Anterior cingulate cortex (tissue), 58 donors: ENCODE measurements at places on chromosomes 7 and 10.
A peak's percentile ranks its signal among the peaks of the same experiment; 100 is the strongest.

- DNase-seq = no peak
Measured at GRCh38 chr10:27680691-27681605, 64.7 kb downstream of the MKX start.

- no peak for DNase-seq
Measured at GRCh38 chr7:34333925-34334324, 324.1 kb upstream of the NPSR1 start.

DNA sequence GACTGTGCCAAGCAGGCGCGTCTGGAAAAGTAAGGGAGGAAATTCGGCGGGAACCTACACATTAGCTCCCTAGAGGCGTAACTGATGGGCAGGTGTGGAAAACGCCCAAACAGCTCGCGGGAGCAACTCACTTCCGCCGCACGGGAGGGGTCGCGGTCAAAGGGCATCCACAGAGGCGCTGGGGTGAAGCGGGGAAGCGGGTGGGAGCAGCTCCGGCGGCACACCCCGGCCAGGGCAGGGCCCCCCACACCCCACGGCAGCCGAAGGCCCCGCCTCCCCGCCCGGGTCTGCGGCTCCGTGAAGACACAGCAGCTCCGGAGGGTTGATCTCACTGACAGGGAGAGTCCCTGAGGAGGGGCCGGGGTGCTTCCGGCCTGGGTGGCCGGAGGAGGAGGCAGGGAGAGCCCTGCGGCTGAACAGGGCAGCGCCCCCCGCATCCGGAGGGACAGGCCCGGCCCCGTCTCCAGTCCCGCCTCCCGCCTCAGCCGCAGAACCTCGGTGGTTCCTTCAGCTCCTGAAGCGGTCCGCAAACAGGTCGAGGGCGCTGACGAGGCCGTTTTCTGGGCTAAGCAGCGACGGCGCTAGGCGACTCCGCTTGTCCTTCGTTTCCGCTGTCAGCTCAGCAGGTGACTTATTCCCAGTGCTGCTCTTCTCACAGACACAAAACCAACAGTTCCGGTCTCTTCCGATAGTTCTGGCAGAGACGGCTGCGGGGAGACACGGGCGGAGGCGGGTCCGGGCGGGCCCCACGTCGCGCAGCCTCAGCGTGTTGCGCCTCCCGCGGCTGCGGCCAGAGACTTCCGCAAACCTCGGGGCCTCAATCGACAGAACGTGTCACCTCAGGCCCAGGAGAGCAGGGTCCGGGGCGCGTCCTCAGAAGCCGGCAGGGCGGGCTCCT, 276.1 kb downstream of the DNAJB6 start:
- DNase-seq = no peak

DNA sequence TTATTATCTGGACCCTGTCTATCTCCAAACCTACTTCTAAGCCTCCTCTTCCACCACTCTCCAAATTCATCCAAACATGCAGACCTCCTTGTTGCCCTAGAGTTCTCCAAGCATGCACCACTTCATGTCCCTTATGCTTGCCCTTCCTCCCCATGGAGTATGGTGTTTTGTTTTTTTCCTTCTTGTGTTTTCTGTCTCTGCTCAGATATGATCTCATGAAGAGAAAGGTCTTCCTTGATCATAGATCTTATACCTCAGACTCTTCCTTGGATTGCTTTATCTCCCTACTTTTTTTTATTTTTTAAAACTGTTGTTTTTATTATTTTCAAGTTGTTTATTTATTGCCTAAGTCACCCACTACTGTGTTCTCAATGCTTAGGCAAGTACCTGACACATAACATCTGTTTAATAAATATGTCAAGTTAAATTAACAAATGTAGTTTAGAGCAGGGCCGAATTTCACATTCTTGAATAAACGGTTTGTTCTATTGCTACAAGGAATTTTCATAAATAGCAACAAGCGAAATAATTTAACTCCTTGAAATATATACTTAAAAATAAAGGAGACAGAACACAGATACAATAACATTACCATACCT, 84.5 kb downstream of the HGF start:
- no peak for DNase-seq

GRCh38 chr7:130365088-130365487, 15.2 kb upstream of the CPA1 start:
- DNase-seq = no peak

- no peak for DNase-seq
Measured at GRCh38 chr7:23242935-23243334, 3.6 kb upstream of the GPNMB start.

- no peak for DNase-seq
Measured at GRCh38 chr7:155371884-155372781, 74.5 kb downstream of the INSIG1 start.

DNA sequence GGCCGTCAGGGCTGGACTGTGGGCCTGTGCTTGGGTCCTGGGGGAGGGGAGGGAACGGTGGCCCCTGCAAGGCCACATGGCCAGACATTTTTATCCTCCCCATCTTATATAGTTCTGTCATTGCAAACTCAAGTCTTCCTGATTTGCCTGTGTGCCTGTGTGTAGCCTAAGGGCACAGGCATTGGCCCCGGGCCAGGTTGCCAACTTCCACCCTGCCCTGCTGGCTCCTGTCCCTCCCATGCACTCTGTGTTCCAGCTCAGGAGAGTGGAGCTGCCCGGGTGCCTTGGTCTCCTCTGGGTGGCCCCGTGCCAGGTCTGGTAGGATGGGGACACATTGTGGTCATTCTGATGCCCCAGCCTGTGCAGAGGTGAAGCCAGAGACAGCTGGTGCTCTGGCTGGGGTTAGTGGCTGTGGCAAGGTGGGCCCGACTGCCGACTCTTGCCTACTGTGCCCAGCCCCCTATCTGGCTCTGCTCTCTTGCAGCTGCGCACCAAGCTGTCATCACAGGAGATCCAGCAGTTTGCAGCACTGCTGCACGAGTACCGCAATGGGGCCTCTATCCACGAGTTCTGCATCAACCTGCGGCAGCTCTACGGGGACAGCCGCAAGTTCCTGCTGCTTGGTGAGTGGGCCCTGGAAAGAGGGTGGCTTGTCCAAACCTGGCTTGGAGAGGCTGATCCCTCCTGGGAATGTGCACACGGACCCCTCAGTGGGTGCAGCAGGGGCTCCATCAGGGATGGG, 14.8 kb downstream of the NACAD start:
- DNase-seq = no peak

- no peak for DNase-seq
Measured at GRCh38 chr10:26386781-26387180, 51.4 kb upstream of the APBB1IP start.

DNA sequence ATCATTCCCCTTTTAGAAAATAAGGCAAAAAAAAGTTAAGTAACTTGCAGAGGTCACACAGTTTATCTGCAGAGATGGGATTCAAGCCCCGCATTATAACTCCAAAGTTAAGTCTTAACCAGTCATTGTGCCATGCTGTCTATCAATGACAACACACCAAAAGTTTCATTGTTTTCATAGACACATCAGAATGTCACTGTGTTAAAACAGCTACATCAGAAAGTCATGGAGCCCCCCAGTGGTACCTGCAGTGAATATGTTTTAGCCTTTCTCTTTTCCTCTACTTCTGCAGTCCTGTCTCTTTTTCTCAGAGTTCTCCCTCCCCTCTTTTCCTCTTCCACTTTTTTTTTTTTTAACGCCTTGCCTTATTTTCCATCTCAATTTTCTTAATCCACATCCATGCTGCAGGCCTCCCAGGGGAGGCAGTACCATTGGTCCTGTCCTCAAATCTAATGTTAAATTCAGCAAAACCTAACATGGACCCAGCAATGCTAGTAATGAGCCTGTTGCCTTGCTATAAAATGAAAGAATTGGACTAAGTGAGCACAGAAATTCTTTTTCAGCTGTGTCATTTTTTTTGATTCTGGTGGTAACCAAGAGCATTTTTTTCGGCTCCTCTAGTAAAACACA, 3.8 kb upstream of the NRCAM start:
- no peak for DNase-seq

GRCh38 chr7:27179030-27179429, 4.9 kb upstream of the HOXA10 start:
- no peak for DNase-seq

DNA sequence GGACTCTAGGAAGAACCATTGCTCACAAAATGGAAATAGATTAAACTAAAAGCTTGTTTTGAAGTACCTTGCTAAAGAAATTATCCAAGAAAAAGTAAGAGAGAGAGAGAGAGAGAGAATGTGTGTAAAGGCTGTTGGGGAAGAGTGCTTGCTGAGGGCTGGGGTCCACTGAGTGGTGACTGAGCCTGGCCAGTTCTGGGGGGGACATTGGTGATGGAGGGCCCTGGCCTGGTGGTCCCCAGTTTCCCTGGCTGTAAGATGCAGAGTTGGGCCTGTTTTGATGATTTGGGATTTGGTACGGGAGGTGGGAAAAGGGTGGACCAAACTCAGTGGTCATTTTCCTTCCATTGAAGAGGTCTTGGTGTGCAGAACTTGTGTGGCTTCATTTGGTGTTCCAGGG, 880 bp downstream of the RAMP3 start:
- no peak for DNase-seq

DNA sequence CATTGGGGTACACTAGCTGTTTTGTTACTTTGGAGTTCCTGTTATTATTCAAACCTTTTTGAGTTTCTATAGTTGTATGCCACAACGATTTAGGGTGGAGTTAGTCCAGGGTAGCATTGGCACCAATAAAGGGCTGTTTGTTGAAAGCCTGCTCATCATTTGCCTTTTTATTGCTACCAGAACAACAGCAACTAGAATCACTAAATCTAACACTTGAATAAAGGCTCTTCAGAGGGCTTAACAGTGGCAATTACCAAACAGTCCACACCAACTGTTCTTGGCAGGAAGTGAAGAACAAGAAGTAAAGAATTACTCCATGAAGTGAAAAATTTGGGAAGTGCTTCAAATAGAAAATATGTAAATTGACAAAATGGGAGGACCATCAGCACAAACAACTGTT, 621.4 kb downstream of the PHTF2 start:
- no peak for DNase-seq

DNA sequence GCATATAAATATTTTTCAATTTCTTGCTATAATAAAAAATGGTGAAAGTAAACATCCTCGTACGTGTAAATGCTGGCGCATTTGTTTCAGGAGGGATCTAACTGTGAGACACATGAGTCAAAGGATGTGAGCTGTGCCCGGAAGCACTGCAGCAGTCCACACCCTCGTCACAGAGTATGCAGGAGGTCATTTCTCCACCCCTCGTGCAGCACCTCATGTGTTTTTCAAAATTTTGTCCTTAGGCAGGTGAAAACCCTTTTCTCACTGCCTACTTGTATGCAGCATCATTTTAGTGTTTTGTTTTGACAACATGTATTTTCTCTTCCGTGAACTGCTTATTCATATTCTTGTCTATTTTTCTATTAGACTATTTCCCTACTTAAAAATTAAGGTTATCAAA, 162.7 kb downstream of the AVL9 start:
- DNase-seq = no peak

GRCh38 chr10:5977471-5978229, at the start of gene IL15RA:
IL15RA (minus strand) TSS chr10:5977543; CDS start chr10:5977492, 51 bp downstream.
- peak; percentile 14 for DNase-seq

DNA sequence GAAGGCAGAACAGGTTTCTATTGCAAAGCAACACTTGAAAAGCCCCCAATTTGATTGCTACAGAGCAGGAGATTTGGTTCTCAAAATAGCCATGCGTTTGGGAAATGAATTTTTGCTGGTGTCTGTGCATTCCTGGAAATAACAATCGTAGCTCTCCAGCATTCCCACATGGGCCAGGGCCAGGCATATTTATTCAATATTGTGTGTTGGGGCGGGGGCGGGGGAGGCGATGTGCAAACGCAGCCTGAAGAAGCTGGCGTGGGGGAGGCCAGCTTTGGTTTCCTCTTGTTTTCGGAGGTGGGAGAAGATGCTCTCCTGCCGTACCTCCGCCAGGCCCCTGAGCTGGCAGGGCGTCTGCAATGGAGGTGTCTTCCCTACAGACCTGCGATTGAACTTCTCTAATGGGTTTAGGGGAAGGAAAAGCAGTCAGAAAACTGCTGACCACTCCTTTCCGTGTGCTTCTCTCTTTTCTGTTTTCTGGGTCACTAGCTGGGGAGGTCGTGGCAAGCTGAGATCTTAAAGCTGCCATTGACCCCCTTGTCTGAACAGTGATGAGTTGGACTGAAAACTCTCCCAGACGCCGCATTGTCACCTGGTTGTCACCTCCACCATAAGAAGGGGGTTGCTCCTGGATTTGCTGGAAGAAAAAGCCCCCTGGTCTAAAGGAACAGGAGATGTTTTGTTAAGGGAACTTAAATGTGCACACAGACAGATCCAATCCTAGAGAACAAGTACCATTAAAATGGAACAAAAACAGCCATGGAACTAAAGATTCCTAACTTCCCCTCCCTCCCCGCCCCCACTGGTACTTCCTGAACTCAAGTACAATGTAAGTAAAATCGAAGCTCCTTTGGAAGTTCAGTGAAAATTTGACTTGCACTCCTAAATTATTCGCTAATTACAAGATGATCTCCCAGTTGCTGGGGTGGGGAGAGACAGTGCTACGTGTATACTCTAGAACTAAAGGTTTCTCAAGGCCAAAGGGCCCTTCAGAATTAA, 56.4 kb upstream of the HABP2 start:
- no peak for DNase-seq

DNA sequence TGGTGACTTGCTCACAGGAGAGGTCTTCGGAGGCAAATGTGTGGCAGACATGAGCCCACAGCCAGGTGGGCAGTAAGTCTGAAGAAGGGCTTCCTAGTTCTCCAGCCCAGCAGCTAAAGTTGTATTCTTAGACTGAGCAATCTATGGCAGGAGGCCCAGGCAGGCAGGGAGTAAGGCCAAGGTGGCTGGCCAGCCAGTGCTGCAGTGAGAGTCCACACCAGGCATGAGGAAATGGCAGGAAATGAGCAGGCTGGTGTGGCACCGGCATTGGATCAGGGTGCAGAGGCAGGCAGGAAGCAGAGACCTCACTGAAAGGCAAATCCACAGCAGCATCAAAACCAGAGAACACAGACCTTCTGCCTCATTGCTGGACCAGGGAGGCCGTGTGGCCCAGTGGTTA, 84.6 kb upstream of the PDE1C start:
- DNase-seq = no peak

DNA sequence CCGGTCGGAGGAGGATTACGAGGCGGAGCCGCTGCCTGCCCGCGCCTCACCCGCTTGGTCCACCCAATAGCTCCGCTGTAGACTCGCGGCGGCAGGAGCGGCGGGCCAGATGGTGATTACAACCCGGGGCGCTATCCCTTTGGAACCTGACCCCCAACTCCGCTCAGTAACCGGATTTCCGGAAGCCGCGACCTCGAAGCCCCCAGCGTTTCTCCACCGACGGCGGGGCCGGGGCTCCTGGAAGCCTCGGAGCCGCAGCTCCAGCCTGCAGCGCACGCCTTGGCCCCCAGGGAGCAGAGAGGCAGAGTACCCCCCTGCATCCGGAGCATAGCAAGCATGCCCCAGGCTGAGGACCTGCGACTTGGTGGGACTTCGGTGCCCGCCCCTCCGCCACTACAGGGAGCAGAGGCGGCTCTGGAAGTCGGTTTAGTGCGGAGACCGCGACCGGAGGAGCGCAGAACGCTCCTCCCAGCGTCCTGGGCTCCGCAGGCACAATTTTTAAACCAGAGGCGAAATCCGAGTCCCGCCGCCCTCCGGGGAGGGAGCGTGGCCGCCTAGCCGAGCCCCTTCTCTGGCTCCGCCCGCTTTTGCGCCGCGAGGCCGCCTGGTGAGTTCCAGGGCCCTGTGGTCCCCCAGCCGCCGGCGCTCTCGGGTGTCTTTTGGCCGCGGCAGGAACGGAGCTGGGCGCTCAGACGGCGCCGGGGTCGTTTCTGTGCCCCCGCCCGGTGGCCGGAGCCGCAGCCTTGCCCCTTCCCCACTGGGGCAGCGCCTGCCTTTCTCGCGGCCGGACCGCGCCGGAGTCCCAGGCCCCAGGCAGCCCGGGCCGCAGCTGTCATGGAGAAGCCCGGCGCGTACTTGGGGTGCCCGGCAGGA, 28.2 kb upstream of the BMS1 start:
- DNase-seq = no peak

GRCh38 chr10:79453392-79453791, 8.0 kb upstream of the ZCCHC24 start:
- no peak for DNase-seq
